SK-N-SH (cell line): ENCODE measurements at places on chromosomes 11 and 22.

DNA sequence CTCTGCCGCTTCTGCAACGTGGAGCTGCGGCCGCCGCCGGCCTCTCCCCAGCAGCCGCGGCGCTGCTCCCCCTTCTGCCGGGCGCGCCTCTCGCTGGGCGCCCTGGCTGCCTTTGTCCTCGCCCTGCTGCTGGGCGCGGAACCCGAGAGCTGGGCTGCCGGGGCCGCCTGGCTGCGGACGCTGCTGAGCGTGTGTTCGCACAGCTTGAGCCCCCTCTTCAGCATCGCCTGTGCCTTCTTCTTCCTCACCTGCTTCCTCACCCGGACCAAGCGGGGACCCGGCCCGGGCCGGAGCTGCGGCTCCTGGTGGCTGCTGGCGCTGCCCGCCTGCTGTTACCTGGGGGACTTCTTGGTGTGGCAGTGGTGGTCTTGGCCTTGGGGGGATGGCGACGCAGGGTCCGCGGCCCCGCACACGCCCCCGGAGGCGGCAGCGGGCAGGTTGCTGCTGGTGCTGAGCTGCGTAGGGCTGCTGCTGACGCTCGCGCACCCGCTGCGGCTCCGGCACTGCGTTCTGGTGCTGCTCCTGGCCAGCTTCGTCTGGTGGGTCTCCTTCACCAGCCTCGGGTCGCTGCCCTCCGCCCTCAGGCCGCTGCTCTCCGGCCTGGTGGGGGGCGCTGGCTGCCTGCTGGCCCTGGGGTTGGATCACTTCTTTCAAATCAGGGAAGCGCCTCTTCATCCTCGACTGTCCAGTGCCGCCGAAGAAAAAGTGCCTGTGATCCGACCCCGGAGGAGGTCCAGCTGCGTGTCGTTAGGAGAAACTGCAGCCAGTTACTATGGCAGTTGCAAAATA, 816 bp downstream of the PDE3B start:
- H3K27ac ChIP-seq, result peak overlapping the region; percentile 90
- no peaks in the 10 kb centered on the region for H3K27me3 ChIP-seq

DNA sequence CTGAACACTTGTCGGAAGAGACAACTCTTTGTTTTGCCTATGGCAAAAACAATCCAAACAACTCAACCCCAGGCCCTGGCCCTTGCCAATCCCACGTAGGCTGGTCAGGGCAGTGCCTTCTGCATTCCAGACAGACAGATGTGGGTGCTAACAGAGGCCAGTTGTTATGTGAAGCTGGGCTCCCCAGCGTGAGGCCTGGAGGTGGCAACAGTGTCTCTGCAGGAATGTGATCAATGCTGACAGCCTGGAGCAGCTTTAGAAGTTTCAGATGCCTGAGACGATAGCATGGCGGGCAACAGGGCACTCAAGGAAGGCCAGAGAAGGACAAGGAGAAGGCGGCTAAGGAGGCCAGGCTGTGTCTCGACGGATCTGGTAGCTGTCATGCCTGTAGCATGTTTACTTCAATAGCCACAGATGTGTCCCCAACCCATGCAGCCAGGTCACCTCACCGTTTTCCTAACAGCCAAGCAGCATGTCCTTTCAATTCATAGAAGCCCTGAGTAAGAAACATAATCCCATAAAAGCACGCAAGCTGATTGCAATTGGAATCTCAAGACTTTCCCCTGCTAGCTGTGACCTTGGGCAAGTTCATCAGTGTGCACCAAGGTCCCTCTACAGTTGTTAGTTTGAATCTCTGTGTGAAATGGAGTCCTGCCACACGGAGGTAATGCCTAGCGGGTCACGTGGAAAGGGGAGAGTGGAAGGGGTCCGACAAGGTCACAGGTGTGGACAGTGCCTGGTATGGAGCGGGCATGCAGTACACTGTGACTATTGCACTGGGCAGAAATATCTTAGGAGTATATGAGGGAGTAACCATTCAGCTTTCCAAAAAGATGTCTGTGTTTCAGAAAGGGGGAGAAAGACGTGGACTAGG, 14.2 kb upstream of the PPM1F start:
- no peak overlapping the region for H3K27ac ChIP-seq
- no peaks in the 10 kb centered on the region for H3K4me1 ChIP-seq
- no peaks in the 10 kb centered on the region for H3K27me3 ChIP-seq

DNA sequence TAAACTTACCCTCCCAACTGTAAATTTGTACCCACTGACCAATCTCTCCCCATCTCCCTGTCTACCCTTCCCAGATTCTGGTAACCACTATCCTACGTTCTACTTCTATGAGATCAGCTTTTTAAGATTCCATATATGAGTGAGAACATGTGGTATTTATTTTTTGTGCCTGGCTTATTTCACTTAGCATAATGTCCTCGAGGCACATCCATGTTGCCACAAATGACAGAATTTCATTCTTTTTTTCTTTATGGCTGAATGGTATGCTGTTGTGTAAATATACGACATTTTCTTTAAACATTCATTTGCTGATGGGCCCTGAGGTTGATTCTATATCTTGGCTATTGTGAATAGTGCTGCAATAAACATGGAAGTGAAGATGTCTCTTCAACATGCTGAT, 74.7 kb upstream of the RRM1 start:
- peak overlapping the region; percentile 35; the same call in 1 of the 2 replicates for H3K27ac ChIP-seq
- no peaks in the 10 kb centered on the region for H3K27me3 ChIP-seq
- peak; percentile 46 for DNase-seq
- H3K4me1 ChIP-seq, result peaks cover 10% of the 10 kb centered on the region
- no peaks in the 10 kb centered on the region for H3K36me3 ChIP-seq

DNA sequence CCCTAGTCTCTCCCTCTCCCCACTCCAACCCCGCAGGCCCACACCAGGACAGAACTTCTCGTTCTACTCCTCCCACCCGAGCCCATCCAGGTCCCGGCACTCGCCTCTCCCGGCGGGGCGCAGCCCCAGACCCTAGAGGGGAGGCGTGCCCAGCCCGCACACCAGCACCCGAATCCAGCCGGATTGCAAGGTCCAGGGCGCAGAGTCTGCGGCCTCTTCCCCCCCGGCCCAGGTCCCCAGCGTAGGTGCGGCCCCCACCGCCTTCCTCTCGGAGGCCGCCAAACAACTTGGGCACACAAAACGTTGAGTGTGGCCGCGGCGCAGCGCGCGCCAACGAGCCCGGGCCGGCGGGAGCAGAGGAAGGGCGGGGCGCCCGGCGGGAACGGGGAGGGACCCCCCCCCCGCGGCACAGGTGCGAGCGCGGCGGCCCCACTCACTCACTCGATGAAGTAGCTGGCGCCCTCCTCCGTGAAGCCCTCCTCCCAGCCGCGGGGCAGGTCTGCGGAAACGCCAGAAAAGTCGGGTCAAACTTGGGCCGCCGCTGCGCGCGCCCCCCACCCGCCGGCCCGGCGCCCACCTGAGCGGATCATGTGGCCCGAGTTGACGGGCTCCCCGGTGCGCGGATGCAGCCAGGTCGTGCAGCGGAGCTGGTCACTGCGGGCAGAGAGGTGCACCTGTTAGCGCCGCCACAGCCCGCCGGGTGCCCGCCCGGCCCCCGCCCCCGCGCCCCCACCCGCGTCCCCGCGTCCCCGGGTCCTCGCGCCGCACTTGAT, 480 bp downstream of the PLEKHA7 start:
- DNase-seq, result peak; percentile 64
- H3K4me3 ChIP-seq, result no peak overlapping the region
- peaks cover 3% of the 10 kb centered on the region; the same call in 1 of the 2 replicates for H3K4me1 ChIP-seq
- H3K36me3 ChIP-seq, result no peaks in the 10 kb centered on the region
- no peak overlapping the region for H3K27ac ChIP-seq
- peaks cover 49% of the 10 kb centered on the region for H3K27me3 ChIP-seq

- H3K4me1 ChIP-seq, result no peaks in the 10 kb centered on the region
- no peak overlapping the region for H3K4me3 ChIP-seq
- DNase-seq, result no peak
- no peak overlapping the region for H3K27ac ChIP-seq
Observed at GRCh38 chr11:19145319-19145718, 28.4 kb downstream of the ZDHHC13 start.

- H3K27ac ChIP-seq, result no peak overlapping the region
- no peaks in the 10 kb centered on the region for H3K27me3 ChIP-seq
- H3K4me1 ChIP-seq, result no peaks in the 10 kb centered on the region
- no peak for DNase-seq
- H3K4me3 ChIP-seq, result no peak overlapping the region
Observed at GRCh38 chr22:22682807-22683667, 38.6 kb downstream of the GGTLC2 start.

DNA sequence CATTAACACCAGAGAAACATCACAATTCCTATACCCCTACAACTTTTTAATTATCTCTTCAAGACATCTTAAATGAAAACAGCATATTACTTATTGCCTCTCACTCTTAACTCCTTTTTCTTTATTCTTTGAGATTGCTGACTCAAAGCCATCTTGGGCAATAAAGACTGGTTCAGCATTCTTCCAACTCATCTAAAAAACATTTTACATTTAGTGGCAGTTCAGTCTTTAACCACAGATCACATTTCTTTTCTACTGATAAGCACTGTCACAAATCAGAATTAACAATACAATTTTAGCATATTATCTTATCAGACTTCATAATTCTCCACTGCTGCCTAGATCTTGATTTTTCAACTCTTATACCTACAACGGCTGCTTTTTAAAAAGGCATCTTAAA, 34.0 kb downstream of the SIK3 start:
- no peaks in the 10 kb centered on the region for H3K27me3 ChIP-seq
- no peaks in the 10 kb centered on the region for H3K36me3 ChIP-seq
- peaks cover 23% of the 10 kb centered on the region; the same call in 1 of the 2 replicates for H3K4me1 ChIP-seq
- no peak for DNase-seq
- no peak overlapping the region for H3K4me3 ChIP-seq

DNA sequence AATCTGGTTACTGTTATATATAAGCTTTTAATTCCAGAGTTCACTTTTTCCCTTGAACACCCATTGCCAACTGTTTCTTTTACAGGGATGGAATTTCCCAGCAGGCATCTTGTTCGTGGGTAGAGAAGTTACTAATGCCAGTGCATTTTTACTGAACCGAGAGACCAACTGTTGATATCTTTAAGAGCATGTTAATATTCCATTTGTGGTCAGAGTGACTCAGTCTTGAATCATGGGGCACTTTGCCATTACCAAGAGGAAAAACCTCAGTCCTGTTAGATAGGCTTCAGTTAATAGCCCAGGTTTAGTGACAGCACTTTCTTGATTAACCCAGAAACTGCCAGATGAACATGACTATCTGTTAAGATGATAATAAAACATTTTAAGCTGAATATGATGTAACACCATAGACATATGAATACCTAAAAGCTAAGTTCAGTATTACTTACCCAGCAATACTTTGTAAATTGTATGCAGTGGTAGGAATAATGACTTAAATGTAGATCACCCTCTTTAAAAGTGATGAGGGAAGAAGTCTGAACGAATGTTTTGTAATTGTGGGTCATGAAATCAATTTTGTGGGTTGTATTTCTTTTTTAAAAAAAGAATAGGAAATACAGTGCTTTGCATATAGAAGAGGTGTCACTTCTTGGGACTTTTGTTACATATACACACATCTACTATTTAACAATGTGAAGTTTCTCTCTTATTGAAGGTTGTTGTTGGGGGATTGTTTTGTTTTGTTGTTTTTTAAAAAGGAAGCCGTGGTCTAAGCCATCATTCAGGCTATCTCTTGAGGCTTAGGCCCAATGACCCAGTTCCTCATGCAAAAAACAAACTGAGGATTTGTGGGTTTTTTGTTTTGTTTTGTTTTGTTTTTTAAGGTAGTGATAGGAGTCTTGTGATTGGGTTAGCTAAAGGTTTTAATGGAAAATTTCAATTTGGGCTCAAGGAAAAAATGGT, 79.2 kb upstream of the GRIK4 start:
- no peak for DNase-seq
- no peaks in the 10 kb centered on the region for H3K27me3 ChIP-seq
- peaks cover 19% of the 10 kb centered on the region; the same call in 1 of the 2 replicates for H3K4me1 ChIP-seq
- H3K4me3 ChIP-seq, result peak overlapping the region; percentile 12; the same call in 1 of the 2 replicates
- peak overlapping the region; percentile 82 for H3K27ac ChIP-seq

- peaks cover 5% of the 10 kb centered on the region; the same call in 1 of the 2 replicates for H3K27me3 ChIP-seq
- peaks cover 10% of the 10 kb centered on the region; the same call in 1 of the 2 replicates for H3K4me1 ChIP-seq
- H3K36me3 ChIP-seq, result no peaks in the 10 kb centered on the region
- DNase-seq, result no peak
Observed at GRCh38 chr11:1201395-1202153, 21.3 kb upstream of the MUC5B start.

- peaks cover 6% of the 10 kb centered on the region for H3K4me1 ChIP-seq
- H3K27me3 ChIP-seq, result no peaks in the 10 kb centered on the region
- H3K4me3 ChIP-seq, result no peak overlapping the region
Observed at GRCh38 chr22:35464399-35464798, 64.5 kb downstream of the MCM5 start.

DNA sequence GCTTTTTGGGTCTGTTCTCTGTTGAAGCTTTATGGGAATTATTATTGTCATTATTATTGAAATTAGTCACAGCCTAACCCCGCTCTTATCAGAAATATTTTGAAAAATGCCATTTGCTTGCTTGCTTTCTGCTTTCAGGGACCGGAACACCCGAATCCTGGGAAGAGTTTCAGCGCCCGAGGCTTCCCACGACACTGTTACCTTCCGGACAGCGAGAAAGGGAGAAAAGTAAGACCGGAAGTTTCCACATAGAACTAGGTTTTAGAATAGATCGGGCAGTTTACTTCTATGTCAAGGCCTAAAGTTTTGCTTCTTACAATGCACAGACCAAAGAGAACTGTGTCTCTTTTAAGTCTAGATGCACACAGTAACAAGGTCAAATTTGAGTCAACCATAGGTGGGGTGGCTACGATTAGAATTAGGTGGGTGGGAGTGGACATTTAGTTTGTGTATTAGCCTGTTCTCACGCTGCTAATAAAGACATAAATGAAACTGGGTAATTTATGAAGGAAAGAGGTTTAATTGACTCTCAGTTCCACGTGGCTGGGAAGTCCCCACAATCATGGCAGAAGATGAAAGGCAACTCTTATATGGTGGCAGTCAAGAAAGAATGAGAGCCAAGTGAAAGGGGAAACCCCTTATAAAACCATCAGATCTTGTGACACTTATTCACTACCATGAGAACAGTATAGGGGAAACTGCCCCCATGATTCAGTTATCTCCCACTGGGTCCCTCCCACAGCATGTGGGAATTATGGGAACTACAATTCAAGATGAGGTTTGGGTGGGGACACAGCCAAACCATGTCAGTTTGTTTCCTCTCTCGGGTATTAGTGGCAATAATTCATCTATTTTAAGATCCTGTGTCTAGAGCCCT, 12.9 kb downstream of the MPEG1 start:
- DNase-seq, result no peak
- H3K4me1 ChIP-seq, result no peaks in the 10 kb centered on the region
- H3K27me3 ChIP-seq, result 0 out of 2 replicates have a peak, but pooled peaks cover 9% of the 10 kb centered on the region
- H3K4me3 ChIP-seq, result no peak overlapping the region

GRCh38 chr11:96180341-96180740, 162.7 kb downstream of the MAML2 start:
- H3K27ac ChIP-seq, result no peak overlapping the region
- no peak overlapping the region for H3K4me3 ChIP-seq
- H3K4me1 ChIP-seq, result no peaks in the 10 kb centered on the region
- peaks cover 2% of the 10 kb centered on the region; the same call in 1 of the 2 replicates for H3K36me3 ChIP-seq
- no peak for DNase-seq

DNA sequence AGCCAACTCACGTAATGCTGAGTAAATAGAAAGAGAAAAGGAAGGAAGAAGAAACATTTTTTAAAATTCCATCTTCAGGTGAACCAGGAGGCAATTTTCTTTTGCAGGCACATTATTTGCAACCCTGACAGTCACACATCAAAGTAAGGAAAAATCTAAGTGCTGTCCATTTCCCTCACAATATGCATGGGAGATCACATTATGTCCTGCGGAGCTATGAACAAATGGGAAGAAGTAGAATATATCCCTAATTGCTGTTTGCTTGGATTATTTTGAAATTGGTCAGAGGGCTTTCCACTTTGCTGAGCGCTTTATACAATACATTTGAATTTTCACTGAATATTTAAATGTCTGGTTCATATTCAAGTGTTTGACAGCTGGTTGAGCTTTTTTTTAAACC, 133.8 kb upstream of the API5 start:
- no peaks in the 10 kb centered on the region for H3K36me3 ChIP-seq
- no peaks in the 10 kb centered on the region for H3K4me1 ChIP-seq
- H3K27ac ChIP-seq, result no peak overlapping the region
- no peaks in the 10 kb centered on the region for H3K27me3 ChIP-seq
